Left lung (tissue), 14 donors: ENCODE measurements at places on chromosomes 16 and 17. TPM values are rescaled to one million over a fixed set of nuclear protein-coding genes. Genes with fewer than 3 reads are reported as not detected.

- peak; percentile 92 for DNase-seq
Measured at GRCh38 chr16:68590201-68590994, 51.3 kb downstream of the ZFP90 start.

DNA sequence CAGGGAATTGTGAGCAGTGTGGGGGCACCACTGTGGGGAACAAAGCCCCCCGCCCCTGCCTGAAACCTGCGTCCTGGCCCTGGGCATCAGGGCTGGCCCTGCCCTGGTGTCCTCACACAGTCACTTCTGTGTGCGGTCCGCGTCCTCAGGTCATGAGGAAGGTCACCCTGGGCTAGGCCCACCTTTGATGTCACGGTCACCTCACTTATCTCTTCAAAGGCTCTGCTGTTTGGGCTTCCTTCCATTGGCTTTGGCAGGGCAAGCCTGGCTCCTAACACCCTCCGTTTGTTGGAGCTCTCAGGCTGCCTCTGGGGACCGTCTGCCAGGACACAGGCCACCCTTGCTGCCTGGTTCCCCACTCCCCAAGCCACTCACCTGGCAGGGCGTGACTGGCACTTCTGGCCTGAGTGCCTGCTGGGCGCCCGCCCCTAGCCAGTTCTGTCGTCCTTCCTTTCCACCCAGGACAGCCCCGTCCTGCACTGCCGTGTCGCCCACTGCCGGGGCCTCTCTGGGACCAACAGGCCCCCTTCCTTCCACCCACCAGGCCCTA, 8.8 kb downstream of the CENPX start:
- peak; percentile 70 for DNase-seq

DNA sequence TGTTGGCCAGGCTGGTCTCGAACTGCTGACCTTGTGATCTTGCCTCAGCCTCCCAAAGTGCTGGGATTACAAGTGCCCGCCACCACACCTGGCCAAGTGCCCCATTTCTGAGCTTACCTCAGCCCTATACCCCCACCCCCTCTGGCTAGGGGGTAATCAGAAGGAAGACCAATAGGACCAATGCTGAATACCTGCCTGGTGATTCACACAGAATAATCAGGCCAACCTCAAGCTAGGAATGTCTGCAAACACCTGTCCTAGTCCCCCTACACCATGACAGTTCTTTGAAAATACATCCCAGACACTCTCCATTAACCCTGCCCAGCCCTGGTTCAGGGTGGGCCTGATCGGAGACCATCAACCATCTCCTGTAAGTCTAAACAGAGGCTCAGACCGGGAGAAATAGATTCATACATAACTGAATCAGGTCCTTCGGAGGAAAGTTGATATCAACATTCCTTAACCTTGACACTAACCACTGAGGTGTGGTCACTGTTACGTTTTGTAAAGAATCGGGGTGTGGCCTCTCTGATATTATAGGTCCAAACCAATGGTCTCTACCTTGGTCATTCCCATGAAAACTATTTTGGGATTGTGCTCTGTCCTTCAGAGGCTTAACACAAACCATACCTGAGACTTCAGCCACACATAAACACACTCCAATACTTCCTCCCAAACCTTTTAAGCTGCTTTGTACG, 130.8 kb downstream of the GAS7 start:
- DNase-seq: no peak

GRCh38 chr16:22764662-22765327, 49.2 kb upstream of the HS3ST2 start:
- DNase-seq: no peak

- no peak for DNase-seq
Measured at GRCh38 chr17:38441429-38442061, 13.3 kb downstream of the ARHGAP23 start.

DNA sequence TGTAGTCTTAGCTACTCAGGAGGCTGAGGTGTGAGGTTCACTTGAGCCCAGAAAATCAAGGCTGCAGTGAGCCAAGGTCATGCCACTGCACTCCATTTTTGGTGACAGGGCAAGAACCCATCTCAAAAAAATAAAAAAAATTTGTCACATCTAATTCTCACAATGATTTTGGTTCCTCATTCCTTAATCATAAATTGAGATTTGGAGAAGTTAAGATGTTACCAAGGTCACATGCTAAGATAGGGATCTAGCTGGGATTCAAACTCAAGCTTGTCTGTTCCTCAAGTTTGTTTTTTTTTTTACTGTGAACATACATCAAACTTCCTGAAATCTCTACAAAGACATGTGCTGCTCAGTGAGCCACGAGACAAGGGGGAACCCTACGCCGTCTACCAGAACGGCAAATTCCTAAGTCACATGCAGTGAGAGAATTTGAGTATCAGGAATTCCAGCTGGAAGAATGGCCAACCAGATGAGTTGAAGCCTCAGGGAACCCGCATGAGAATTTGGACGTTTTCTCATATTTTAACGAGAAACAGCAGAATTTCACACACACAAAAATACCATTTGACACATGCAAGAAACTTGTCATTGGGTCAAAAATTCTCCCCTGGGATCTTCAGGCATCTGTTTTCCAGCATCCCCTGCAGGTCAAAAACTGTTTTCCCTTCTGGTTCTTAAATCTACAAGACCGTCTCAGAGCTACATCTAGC, 414.1 kb upstream of the GOT2 start:
- DNase-seq: no peak

GRCh38 chr16:80459966-80460365, 80.8 kb upstream of the DYNLRB2 start:
- DNase-seq: no peak

DNA sequence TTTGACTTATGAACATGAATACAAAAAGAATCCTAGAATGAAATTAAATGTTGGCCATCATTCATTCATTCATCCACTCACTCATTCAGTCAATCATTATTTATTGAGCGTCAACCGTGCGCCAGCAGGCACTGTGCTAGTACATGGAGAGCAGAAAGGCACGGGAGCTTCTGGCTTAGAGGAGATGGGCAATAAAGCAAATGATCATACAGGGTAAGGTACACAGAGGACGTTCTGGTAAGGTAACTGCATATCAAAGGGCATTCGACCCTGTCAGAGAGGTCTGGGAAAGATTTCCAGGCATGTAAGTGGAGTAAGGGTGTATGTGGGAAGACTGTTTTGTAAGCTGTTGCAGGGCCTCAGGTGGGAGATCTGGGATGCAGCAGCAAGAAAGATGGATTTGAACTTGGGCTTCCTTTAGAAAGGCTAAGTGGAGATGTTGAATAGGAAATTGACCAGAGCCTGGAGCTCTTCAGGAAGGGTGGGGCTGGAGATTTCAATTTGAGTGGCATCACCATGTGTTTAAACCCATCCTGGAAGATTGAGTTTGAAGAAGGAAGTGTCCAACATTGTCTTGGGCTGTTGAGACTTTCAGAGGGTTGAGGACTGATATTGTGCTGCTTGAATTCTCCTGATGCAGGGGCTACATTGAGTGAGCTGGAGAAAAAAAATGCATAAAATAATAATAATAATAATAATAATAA, 2.8 kb upstream of the MSI2 start:
- DNase-seq: no peak

The CACNG4 gene
- polyA plus RNA-seq: 2.4 TPM

The TADA2A gene
- polyA plus RNA-seq: 28.1 TPM
